ENCODE measurements at places on chromosomes 6 and 20. TPM values are rescaled to one million over a fixed set of nuclear protein-coding genes. Genes with fewer than 3 reads are reported as not detected.

DNA sequence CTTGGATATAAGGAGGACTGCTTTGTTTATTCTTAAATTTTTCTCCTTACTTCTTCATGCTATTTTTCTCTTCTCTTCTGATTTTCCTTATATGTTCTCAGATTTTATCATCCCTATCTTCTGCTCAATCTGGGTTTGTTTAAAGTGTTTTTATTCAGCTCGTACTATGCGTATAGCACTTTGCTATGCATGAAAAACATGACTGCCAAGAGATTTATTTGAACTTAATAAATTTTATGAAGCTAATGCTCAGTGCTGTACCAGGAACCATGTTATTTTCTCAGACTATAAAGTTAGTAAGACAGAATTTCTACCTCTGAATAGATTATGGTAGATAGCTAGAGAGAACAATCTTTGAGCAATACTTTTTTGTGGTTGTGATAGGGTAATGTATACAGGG, 305.9 kb downstream of the LAMA2 start:
- no peak for DNase-seq

GRCh38 chr6:3353213-3353903, 94.6 kb downstream of the PSMG4 start:
- no peak for DNase-seq

- no peak for DNase-seq
Measured at GRCh38 chr6:44190715-44191114, 26.0 kb upstream of the MYMX start.

DNA sequence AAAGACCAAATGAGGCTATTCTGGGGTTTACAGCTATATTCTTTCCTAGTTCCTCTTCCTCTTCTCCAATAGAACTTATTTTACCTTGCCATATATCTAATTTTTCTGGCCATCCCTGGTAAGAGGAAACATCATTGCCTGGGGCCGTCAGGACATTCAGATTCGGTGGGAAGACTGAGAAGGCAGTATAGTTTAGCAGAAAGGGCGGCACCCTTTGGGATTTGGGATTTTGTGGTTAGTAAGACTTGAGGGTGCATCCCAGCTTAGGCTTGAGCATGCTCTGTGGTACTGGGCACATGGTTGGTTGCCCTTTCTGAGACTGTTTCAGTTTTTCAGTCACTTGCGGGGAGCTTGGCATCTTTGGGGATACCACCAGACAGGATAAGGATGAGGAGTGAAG, 21.1 kb downstream of the SCUBE3 start:
- no peak for DNase-seq

DNA sequence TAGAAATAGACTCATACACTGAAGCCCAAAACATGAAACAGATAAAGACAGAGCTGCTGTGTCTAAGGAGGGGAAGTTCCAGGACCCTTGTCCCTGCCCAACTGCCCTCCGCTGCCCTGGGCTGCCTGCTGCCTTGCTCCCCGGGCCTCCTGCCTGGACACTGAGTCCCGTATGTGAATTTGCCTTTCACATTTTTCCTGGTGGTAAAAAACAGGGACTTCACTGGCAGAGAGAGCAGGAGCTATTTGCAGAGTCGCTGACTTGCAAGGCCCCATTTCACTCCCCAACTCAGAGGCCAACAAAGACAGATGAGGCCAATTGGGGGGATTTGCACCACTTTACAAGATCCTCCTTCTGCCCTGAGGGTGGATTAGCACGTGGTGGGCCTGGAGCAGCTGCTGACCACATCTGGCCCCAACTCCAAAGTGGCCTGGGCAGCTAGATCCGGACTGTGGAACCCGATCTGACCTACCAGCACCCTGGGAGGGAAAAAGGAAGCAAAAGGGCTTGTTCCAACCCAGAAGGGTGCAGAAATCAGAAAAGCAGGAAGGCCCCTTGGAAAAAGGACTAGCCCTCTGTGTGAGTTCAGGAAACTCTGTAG, 61.4 kb downstream of the NOL4L start:
- DNase-seq, result no peak

- DNase-seq, result no peak
Measured at GRCh38 chr20:47298624-47299023, 57.9 kb downstream of the ZMYND8 start.

GRCh38 chr6:45786355-45786781, 229.3 kb downstream of the CLIC5 start:
- DNase-seq, result no peak

GRCh38 chr6:32210191-32210601, 13.7 kb downstream of the NOTCH4 start:
- no peak for DNase-seq

GRCh38 chr6:37463110-37463509, 30.1 kb downstream of the CMTR1 start:
- DNase-seq, result no peak

GRCh38 chr6:77456531-77457248, 6.6 kb downstream of the HTR1B start:
- no peak for DNase-seq

DNA sequence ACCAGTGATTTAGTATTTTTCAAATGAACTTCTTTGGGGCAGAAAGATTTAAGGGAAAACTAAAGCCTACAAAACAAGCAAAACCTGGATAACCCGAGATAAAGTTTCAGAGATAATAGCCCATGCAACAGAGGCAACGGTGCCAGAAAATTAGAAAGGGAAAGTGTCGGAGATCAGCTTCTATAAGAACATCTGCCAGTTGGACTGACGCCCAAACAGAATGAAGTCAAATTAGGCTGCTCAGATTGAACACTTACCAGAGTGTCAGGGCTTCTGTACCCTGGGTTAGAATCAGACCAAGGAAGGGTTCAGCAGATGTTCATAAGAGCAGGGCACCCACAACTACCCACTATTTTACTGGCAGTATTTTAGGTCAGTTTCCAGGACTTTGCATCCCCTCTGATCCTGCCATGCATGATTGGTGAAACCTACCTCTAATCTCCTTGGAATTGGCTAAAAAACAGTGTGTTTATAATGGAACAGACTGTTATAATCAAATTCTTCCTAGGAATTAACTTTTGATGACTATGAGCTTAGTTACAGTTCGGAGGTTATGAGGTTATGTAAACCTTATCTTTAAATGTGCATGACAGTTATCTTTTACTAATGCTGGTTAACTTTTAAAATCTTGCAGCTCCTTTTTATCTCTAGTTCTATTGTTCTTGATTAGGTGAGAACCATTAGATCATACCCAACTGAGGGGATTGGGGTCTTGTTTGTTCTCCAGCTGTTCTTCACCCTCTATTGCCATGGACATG, 13.1 kb downstream of the BMP2 start:
- no peak for DNase-seq

DNA sequence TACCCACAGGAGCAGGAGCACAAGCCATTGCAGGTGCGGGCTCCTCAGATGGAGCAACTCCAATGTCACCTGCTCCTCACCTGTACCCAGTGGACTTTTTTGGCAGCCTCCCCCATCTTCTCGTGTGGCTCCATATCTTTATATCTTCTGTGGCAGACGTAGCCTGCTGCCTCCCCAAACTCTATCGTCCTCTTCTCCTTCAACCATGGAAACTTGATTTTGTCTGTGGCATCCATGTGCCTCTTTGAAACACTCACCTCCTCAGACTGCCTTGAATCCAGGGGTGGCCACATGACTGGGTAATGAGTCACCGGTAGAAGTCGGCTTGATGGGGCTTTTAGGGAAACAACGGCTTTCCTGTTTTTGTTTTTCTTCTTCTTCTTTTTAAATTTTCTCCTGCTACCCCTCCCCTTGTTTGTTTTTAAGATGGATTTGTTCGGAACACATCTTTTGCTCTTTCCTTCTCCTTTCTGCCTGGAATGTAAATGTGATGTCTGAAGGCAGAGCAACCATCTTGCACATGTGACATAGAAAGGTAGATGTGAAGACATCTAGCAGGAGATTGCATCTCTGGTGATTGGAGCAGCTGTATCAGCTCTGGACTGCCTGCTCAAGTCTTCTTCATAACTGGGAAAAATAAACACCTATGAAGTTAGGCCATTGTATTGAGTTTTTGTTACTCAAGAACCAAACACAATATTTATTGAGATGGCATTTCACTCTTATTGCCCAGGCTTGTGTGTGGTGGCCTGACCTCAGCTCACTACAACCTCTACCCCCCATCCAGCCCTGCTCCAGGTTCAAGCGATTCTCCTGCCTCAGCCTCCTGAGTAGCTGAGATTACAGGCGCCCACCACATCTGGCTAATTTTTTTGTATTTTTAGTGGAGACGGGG, 69.9 kb upstream of the DDR1 start:
- DNase-seq, result no peak

DNA sequence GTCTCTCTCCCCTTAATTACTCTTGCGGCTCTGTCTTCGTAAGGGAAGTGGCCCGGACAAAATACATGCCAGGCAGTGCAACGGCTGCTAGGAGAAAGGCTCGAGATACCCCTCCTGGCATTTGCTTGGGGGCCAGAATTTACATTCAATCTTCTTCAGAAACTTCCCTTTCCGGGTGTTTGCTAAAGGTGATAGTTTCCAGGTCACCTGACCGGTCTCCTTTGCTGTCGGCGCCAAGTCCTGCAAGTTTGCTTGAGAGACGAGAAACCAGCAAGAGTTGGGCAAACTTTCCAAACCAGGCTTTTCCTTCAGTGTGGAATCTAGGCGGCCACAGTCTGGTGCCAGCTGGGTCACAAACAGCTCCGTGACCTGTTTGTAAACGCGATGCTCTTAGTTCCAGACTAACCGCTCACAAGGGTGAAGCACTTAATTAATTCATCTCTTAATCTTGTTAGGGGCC, 563 bp upstream of the SRSF3 start:
- peak; percentile 42 for DNase-seq

- no peak for DNase-seq
Measured at GRCh38 chr6:123338394-123338793, 298.4 kb downstream of the TRDN start.

GRCh38 chr6:138258991-138259390, 40.7 kb upstream of the PBOV1 start:
- DNase-seq, result no peak

- peak; percentile 66 for DNase-seq
Measured at GRCh38 chr6:77466055-77466450, 2.8 kb upstream of the HTR1B start.

DNA sequence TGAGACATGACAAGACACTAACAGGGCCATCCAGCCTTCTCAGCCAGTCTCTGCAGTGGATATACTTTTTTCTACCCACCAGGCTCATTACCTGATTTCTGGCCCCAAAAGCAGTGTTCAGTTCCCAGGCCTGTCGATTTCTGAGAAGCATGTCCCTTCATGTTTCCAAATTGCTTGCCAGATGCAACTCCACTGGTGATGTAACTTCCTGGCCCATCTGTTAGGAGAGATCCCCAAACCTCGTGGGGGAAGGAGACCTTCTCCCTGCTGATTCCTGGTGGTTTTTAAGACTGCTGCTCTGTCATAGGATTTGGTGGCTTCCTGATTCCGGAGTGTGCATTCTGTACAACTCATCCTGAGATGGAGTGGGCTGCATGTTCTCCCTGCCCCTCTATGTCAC, 31.6 kb upstream of the MRPS10 start:
- no peak for DNase-seq

- DNase-seq, result no peak
Measured at GRCh38 chr6:40077736-40078135, 143.5 kb upstream of the MOCS1 start.

- DNase-seq, result peak; percentile 66
Measured at GRCh38 chr6:25138233-25138933, 140.8 kb upstream of the CARMIL1 start.

DNA sequence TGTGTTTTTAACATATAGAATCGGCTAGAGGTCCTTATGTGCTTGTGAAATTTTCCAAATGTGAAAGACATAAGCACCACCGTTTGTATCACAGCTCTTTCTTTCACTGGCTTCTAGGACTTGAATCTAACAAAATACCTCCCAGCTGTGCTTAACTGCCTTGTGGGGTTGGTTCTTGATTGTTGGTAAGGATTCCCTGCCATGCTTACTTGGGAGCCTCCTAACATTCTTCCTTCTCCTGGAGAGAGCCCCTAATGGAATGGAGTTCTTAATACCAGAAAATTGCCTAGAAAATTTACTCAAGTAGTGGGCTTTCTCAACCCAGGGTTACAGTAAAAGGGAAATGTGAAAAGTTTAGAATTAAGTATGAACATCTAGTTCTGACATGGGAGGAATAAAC, 121.2 kb downstream of the COL19A1 start:
- no peak for DNase-seq

- no peak for DNase-seq
Measured at GRCh38 chr6:134508862-134509498, 191.1 kb upstream of the SGK1 start.

DNA sequence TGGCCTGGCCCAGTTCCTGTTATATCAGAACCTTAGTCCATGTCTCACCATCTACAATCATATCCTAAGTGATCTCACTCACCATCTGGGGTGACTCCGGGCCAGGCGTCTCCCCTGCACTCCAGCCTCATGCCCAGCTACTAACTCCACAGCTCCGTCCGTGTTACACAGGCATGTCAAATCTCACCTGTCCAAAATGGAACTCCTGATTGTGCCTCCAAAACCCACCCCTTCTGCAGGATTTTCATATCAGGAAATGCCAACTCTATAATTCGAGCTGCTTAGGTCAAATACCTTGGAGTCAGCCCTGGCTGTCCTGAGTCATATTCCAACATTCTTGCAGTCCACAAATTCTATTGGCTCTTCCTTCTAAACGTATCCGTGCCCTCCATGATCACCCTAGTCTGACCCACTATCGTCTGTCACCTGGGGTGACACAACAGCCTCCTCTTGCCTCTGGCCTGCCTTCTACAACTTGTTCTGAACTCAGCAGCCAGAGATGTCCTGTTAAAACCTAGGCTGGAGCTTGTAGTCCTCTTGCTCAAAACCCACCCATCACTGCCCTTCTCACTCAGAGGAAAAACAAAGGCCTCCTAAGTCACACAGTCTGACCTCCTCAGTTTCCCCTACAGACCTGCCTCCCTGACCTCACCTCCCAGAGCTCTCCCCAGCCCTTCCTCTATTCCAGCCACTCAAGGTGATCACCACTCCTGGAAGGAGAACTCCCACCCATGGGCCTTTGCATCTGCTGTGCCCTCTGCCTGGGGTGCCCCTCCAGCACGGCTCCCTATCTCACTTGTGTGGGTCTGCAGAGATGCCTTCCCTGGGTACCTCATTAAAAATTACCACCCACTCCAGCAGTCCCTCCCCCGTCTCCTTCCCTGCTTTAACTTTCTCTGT, 85.3 kb upstream of the SIRPA start:
- no peak for DNase-seq

DNA sequence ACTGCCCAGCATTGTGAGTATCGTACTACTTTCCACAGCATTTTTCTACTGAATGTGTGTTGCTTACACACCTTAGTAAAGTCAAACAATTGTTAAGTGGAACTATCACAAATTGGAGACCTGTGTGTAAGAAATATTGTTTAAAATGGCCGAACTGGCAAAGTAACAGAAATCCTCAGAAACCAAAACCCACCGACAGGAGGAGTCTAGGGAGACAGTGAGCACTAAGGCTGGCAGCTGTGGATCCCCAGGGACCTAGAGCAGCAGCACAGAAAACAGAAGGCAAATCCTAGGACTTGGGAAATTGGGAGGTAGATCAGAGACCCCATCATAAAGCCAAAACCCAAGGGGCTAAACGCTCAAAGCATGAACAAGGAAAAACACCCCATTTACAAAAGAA, 69.9 kb downstream of the SESN1 start:
- DNase-seq, result no peak

Gene ZNF512B
- total RNA-seq, result 13.5 TPM

Gene THBD
- 15.4 TPM for total RNA-seq

Gene TMEM244
- not detected for total RNA-seq

Gene MATN4
- not detected for total RNA-seq

Gene TAGAP
- 1.3 TPM for total RNA-seq

Gene ENPP5
- total RNA-seq, result 13.2 TPM

Gene ERVFRD-1
- total RNA-seq, result not detected

Gene SMLR1
- total RNA-seq, result not detected

Gene EFCAB8
- total RNA-seq, result not detected

Gene MOG
- total RNA-seq, result 2.1 TPM

Data from right cardiac atrium (tissue), 5 donors.